Heart right ventricle (tissue), 16 donors: ENCODE measurements at places on chromosomes 1 and 21. TPM values are rescaled to one million over a fixed set of nuclear protein-coding genes. Genes with fewer than 3 reads are reported as not detected.

GRCh38 chr1:85124091-85124490, 75.8 kb upstream of the MCOLN3 start:
- DNase-seq: no peak

DNA sequence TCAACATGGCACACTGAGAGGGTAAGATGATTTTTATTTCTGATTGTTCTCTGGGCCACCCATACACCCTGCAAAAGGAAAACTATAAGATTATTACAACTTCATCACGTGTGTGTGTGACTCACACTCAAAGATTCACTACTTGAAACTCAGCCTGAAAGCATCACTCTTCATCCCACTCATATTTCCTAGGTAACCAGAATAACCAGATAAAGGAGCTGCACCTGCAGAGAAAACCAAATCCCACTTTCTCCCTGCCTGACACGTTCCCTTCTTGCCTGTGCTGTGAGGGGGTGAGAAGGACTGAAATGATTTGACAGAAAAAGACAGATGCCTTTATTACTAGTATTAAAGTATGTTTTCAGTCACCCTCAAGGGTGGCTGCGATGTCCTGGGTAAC, 131.6 kb downstream of the TGFBR3 start:
- no peak for DNase-seq

DNA sequence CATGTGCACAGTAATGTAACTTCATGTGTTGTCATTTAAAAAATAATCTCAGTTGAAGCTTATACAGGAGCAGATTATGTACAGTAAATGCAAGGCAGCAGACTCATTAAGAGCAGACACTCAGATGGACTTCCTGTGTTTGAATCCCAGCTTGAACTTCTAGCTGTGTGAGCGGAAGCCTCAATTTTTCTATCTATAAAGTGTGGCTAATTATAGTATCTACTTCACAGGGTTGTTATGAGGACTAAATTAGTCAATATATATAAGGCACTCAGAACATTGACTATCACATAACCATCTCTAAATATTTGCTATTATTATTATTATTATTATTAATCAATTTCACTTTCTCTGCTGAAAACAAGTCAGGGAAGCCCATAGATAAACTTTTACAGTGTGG, 141.6 kb downstream of the ZP4 start:
- DNase-seq: no peak

DNA sequence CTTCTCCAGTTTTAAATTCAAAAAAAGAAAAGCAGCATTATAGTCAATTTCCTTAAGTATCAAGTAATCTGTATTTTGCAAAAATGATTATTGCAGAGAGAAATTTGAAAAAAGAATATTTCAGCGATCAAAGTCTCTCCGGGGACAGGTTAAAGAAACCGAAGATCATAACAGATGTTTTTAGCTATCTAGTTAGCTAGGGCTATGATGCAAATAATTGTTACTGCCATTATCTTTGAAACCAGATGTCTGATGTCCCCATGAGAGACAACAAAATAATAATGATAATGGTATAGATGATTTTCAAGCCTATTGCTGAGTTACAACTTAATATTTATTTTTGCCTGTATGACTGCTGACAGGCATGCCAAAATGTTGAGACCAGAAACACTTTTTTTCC, 1326.0 kb downstream of the PLA2G4A start:
- no peak for DNase-seq

DNA sequence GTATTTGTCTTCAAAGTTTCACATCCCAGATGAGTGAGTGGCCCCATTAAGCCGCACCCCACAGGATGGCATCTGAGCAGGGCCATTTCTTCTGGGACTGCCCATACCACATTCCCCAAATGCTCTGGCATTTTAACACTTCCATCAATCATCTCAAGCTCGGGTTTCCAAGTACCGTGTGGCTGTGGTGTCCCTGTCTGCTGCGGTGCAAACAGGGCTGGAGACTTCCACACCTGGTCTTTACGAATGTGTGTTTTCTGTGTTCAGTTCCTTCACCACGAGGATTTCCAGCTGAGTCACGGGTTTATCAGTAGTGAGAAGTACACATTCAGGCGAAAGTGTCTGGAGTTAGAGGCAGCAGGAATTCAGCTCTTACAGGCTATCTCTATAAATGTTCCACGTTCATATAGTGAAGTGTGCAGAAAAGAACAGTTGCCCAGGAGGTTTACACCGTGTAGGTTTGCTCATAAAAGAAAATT, 195.2 kb downstream of the RHOU start:
- DNase-seq: no peak

DNA sequence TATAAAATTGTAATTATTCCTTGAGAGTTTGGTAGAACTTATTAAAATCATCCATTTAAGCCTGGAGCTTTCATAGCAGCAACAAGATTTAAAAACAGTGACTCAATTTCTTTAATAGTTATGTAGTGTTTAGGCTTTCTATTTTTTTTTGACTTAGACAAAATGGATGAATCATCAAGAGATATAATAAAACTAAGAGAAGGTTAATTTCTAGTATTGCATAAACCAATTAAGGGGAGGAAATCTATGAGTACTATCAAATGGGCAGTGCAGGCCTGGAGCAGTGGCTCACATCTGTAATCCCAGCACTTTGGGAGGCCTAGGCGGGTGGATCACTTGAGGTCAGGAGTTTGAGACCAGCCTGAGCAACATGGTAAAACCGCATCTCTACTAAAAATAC, 416.3 kb upstream of the USP24 start:
- DNase-seq: no peak

DNA sequence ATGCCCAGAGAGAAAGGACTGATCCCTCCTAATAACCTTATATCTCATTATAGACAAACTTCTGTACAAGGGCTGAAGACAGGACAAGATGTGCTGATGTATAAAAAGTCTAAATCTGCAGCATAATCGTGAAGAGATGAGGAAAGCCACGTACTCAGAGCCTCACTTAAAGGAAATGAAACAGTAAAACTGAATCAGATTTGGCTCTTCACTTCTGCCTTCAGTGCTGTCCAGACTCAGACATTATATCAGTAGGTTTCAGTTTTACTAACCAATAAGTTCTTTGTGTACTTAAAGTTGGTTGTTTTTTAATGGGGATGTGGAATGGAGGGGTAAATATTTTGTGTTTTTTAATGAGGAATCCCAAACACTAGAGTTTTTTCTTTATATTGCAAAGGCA, 45.3 kb upstream of the RGS1 start:
- no peak for DNase-seq

DNA sequence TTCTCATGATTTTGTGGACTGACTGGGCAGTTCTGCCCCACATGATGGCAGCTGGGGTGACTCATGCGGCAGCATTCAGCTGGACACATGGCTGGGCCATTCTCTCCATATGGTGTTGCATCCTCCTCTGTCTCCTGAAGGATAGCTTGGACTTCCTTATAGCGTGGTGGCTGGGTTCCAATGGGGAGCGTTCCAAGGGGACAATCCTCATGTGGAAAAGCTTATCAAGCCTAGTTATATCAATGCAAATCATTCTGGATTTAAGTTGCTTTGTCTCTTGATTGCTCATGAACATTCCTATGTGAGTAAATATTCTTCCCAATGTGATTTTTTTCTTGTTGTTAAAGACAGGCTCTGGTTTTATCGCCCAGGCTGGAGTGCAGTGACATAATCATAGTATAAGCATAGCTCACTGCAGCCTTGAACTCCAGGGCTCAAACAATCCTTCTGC, 13.2 kb upstream of the SLC2A1 start:
- no peak for DNase-seq

GRCh38 chr21:39503123-39503762, 51.5 kb downstream of the SH3BGR start:
- no peak for DNase-seq

DNA sequence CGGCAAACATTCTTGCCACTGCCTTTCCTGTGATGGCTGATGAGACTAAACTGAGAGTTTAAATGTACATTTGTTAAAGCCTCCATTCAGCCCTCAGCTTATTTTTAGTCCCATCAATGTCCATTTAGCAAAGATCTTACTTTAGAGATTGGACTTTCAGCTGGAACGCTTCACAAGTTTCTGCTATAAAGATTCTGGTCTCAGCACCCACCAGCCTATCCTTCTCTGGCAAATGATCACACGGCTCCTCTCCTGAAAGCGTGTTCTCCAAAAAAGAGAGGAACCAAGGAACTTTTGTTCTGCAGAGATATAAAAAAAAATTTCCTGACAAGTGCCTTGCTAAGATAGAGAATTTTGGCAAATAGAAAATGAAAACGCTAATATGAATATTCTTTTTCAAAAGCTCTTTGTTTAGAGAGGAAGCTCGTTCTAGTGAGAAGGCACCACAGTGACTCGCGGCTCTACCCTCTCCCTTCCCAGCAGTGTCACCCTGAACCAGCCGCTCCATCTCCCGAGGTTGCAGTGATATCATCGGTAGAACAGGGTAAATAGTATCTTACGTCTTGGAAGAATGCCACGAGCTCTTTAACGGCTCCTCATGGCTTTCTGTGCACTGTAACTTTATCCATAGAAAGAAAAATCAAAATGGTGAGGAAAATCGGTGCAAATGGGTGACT, 200.2 kb downstream of the APP start:
- no peak for DNase-seq

GRCh38 chr1:154104433-154105082, 50.3 kb downstream of the NUP210L start:
- no peak for DNase-seq

DNA sequence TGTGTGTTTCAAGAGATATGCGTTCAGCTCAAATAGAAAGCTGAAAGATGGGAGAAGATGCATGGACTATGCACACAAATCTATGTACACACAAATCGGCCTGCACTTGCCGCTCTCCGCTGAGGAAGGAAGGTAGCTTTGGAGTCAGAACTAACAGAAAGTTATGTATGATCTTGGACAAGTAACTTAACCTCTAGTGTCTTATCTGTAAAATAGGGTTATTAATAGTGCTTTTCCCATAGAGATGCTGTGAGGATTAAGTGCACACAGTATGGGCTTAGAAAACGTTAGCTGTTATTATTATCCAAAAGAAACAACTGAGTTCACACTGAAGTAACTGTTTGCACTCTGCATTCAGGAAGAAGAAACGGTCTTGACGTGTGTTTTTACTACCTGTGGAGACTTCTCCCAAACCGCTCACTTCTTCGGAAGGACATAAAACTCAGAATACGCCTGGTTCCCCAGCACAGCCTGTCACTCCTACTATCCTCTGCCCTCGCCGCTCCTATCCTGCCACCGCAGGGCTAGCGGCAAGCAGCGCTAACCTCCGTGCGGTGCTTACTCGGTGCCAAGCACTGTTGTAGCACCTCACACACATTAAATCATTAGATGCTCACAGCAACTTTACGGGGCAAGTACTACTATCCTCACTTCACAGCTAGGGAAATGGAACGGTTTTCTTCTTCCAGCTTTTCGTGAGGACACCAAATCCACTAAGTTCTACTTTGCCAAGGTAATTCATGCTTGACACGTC, 1.3 kb downstream of the TGFBR3 start:
- DNase-seq: peak; percentile 39

DNA sequence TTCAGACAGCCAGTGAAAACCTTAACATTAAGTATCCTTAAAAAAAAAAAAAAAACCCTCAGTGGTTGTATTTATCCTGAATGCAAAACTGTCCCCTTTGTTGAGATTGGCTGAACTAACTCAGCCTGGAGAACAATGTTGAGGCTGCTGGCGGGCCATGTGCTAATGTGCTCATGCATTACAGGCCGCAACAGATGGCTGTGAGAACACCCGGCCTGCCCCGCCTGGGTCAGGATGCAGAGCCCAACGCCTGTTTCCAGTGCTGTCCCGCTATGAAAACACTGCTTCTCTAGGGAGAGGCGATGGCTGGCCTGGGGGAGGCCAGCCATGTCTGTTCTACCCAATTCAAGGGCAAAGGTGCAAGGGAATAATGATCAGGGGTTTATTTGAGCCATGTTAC, 13.8 kb downstream of the OLIG2 start:
- no peak for DNase-seq

DNA sequence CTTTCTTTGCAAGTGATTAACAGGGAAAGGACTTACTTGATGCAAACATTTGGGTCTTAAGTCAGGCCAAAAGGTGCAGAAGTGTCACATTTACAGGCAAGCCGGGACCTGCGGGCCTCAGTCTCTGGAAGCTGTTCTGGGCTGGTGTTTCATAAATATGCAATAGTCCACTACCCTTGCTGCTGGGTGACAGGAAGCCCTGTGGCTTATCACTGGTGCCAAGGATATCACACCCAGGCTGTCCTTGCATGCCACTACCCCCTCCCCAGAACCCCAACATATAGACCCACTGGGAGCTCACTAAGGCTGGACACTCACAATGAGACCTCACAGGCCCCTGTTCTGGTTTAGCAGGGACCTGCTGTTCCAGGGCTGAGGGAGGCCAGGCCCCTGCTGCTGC, 3.4 kb upstream of the LEFTY2 start:
- no peak for DNase-seq

- DNase-seq: no peak
Measured at GRCh38 chr1:233281711-233282581, 13.6 kb downstream of the PCNX2 start.

DNA sequence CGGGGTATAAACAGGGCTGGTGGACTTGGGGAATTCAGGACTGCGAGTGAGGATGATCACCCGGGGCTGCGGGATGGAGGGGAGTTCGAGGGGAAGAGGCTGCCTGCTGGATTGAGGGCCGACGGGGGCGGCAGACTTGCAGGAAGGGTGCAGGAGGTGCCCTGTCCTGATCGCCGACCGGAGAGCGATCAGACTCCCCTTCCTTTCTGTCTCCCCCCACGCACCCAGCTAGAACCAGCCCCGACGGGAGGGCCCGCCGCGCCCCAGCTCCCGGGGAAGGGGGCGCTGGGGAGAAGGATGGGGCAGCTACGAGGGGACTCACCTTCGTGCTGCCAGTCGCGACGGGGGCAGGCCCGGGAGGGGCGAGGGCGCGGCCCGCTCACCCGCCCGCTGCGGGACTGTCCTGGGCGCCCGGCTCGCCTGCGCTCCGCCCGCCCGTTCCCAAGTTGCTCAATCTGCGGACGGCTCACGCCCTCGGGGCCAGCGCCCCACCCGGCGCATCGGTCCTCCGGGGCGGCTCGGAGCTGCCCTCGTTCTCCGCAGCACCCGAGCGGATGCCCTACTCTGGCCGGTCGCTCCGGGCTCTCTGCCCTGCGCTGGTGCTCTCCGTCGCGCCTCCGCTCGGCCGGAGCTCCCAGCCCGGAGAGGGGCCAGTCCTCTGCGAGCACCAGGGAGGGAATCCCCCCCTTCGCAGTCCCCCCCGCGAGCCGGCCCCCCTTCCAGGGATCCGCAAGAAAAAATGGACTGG, at the start of gene RSPO1:
Gene RSPO1, minus strand, starts transcription at position 649 of the 748 bp plus-strand sequence. CDS start 5,231 bp downstream, outside the sequence.
- no peak for DNase-seq

GRCh38 chr1:233197940-233198339, 97.6 kb downstream of the PCNX2 start:
- no peak for DNase-seq

GRCh38 chr1:61337037-61337436, 254.7 kb downstream of the NFIA start:
- DNase-seq: no peak

The CHRM3 gene
- total RNA-seq: 0.46 TPM

The CAMSAP2 gene
- 38.0 TPM for total RNA-seq

The TMPRSS15 gene
- not detected for total RNA-seq

The SLC2A5 gene
- 3.4 TPM for total RNA-seq

The TFB2M gene
- 14.9 TPM for total RNA-seq

The TLR5 gene
- 3.3 TPM for total RNA-seq

The SLC6A17 gene
- 0.23 TPM for total RNA-seq
